ENCODE measurements at places on chromosomes 4 and X.

DNA sequence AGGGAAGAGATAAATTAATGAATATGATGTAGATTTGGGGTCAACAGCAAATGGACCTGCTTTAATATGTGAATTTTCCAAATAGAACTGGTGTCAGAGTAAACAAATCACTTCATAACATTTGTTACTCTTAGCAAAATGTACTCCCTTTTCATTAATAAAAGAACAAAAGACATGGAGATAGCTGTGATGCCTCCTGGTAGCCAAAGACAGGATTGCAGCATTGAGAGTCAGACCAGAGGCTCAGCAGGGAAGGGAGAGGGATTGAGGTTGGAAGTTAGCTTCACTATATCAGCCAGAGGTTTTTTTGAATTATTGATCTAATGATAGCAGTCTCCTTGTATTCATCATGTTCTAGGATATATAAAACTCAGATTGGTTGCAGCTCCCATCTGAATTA, 17.4 kb upstream of the RAB40A start:
- no peak for DNase-seq

DNA sequence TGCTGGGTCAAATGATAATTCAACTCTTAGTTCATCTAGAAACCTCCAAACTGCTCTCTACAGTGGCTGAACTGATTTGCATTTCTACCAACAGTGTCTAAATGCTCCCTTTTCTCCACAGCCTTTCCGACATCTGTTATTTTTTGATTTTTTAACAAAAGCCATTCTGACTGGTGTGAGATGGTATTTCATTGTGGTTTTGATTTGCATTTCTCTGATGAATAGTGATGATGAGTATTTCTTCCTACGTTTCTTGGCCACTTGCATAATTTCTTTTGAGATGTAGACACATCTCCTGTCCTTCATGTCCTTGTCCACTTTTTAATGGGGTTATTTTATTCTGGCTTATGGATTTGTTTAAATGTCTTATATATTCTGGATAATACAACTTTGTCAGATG, 298.2 kb upstream of the ARSJ start:
- DNase-seq: peak; percentile 58

DNA sequence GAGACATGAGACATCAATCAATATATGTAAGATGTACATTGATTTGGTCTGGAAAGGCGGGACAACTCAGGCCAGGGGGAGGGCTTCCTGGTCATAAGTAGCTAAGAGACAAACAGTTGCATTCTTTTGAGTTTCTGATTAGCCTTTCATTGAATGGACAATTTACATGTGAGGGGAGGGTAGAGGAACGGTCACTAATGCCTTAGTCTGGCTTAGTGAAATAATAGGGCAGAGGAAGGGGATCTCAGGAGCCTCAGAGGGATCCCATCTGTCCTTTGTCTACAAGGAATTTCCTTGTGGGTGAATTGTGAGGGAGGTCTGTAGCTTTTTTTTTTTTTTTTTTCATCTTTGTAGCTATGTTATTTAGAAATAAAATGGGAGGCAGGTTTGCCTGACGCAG, 88.3 kb downstream of the GK start:
- no peak for DNase-seq

DNA sequence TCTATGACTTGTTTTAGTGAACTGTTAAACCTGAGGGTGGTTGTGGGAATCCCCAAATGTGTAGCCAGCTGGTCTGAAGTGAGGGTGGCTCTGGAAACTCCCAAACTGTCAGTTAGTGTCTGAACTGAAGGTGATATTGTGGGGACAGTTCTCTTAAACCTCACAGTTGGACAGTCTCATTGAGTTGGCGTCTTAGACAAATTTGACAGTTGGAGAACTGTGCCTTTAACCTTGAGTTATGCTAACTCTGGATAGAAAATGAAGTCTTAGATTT, 20.7 kb upstream of the CTSO start:
- no peak for DNase-seq

Data from HCEC 1CT (cell line).